Stimulated activated CD4-positive, alpha-beta T cell treated with anti-CD3 and anti-CD28 coated beads, TNF-alpha, amount 100 ng/mL, for 1 hour (primary cell): ENCODE measurements at places on chromosomes 6 and 20.

- DNase-seq: no peak
Measured at GRCh38 chr6:37381579-37381978, 27.8 kb downstream of the RNF8 start.

GRCh38 chr20:51185277-51185676 lies 162.4 kb upstream of the KCNG1 start:
- no peak for DNase-seq

DNA sequence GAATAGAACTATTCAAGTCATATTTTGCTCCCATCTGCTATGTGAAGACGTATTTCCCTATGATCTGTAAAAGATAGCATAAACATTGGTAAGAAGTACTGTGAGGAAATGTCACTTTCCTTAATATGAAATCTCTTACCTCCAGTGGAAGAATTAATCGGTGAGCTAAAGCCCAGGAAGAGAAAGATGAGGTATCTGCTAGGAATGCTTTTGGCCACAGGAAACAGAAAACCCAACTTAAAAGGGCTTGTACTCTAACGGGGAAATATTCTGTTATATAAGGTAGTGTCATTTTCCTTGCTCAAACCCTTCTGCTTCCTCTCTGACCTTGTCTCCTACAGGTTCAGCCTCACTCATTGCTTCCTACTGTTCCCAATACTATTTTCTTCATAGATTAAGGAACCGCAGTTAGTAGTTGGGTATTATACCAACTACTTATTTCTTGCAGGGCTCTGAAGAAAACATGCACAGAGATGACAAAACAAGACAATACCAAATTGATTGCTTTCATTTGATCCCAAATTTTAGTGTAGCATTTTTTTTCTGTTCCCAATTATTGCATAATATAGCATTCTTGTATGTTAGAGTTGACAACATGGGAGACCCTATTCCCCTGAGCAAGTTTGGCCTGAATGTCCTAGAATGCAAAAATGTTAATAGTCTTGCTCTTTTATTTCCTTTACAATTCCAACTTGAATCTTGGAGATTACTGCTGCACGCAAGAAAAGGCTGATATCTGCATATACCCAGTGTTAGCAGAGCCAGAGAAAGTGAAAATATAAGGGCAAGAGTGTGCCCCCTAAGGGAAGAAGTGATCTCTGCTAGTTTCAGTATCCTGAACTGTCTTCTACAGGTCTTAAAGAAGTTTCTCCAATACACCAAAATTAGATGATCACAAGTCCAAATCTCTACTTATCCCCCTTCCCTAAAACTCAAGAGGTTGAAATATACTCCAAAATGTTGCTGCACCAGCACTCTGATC lies 65.3 kb downstream of the AFG1L start:
- DNase-seq: no peak

GRCh38 chr6:41122373-41122772 lies 31.8 kb downstream of the TREML1 start:
- DNase-seq: no peak

GRCh38 chr6:165455488-165455887 lies 146.1 kb upstream of the C6orf118 start:
- DNase-seq: no peak

GRCh38 chr6:89314692-89315091 lies 407 bp downstream of the GABRR2 start:
- no peak for DNase-seq

DNA sequence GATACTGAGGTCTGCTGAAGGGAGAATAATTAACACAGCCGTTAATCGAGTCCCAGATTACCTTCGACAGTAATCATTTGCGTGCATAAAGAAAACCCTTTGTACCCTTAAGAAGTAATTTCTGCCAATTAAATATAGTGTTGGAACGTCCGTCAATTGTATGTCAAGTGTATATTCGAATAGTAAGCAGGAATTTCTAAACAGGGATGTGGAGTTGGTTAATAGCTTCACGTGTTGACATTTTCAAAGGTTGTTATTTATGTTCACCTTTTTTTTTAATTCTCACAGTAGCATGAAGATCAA lies 798 bp upstream of the SNAP91 start:
- DNase-seq: no peak
